Kidney (tissue), 22 donors: ENCODE measurements at places on chromosomes 3 and 15. TPM values are rescaled to one million over a fixed set of nuclear protein-coding genes. Genes with fewer than 3 reads are reported as not detected.

DNA sequence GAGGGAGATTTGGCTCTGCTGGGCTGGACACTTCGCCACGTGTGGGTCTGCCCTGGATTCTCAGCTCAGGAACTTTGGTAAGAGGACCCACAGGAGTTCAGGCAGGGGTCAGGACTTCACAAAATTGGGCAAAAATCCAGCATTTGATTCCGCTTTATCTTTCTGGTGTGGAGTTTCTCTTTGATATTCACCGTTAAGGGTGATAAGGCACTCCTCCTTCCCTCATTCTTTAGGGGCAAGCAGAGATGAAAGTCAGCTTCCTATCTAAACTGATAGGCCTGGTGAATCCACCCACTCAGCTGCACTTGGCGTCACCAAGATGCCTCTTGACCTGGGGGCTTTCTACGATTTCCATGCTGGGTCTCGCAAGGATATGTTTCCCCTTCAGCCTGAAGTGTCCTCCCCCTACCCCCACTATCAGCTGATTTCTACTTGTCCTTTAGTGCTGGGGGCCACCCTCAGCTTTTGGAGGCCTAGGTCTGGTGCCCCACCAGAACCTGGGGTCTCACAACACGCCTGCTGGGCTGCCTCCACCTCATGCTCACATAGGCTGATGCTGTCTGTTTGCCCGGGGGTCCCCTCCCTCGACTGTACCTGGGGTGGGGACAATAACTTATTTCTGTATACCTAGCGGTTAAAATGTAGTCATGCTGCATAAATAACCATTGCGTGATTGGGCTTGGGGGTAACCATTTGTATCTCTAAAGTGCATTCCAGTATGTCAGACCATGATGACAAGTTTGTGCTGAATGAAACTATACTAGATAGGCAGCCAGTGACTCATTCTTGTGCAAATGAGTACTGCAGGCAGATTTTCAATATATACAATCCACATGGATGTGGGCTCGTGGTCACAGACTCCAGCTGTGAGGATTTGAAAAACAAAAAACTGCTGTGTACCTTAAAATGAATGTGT lies 248.3 kb downstream of the ADAMTS17 start:
- no peaks in the 10 kb centered on the region for H3K4me1 ChIP-seq
- no peaks in the 10 kb centered on the region for H3K27me3 ChIP-seq
- H3K27ac ChIP-seq = no peak overlapping the region
- no peak for DNase-seq

DNA sequence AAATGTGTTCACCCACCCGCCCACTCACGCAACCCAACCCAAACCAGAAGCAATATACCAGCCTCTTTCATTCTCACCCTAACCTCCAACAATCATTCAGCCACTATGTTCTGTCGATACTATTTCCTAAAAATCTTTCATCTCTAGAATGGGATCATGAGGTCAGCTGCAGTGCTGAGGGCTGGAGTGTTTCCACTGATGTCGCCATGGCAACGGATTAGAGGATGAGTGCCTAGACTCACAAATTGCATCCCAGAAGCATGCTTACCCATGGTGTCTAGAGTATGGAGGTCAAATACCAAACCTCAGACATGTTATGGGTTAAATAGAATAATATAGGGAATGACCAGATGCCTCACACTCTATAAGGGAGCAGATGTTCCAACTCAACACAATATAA lies 138.5 kb downstream of the GABRB3 start:
- H3K36me3 ChIP-seq = no peaks in the 10 kb centered on the region
- no peaks in the 10 kb centered on the region for H3K27me3 ChIP-seq
- no peak overlapping the region for H3K27ac ChIP-seq
- no peak overlapping the region for H3K4me3 ChIP-seq
- no peak for DNase-seq

The MKRN3 gene
- total RNA-seq = not detected

- no peaks in the 10 kb centered on the region for H3K36me3 ChIP-seq
- no peaks in the 10 kb centered on the region for H3K27me3 ChIP-seq
- no peak for DNase-seq
- H3K4me1 ChIP-seq = peaks cover 18% of the 10 kb centered on the region
- H3K4me3 ChIP-seq = no peak overlapping the region
- H3K27ac ChIP-seq = peak overlapping the region; percentile 29
These were observed 31.8 kb downstream of the CYP8B1 start for GRCh38 chr3:42843713-42844411.

DNA sequence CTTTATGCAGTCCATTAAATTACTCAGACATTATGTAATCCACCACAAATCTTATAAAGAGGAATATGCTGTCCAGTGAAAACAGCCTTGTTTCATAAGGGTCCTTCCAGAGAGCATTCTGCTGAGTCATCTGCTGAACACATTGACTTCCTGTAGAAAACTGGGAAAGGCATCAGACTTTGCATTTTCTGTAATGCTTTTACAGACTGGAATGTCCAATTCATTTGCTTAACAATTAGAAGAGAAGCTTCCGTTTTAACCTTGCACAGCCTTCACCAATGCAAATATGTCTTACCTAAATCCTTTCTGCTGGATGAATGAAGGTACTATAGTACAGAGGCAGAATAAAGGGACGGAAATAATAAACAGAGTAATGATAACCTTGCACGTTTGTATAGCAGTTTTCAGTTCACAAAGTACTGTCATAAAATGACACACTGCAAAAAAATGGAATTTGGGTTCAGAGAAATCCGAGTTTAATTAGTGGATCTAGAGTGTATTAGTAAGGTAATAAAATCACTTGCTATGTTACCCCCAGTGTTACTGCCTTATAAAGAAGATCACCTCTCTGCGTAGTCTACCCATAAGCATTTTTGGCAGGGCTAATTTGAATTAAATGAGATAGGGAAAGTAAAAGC lies 301.5 kb downstream of the PYDC2 start:
- H3K4me1 ChIP-seq = no peaks in the 10 kb centered on the region
- no peak overlapping the region for H3K27ac ChIP-seq
- H3K27me3 ChIP-seq = no peaks in the 10 kb centered on the region

- DNase-seq = no peak
- H3K27ac ChIP-seq = no peak overlapping the region
- H3K27me3 ChIP-seq = no peaks in the 10 kb centered on the region
These were observed 33.4 kb upstream of the CHRM5 start for GRCh38 chr15:33934921-33935320.
